RWPE1 (cell line): ENCODE measurements at places on chromosomes 3 and 15.

GRCh38 chr3:188860147-188860546 is 311.6 kb upstream of the TPRG1 start:
- DNase-seq = peak; percentile 18

- no peak for DNase-seq
Measured at GRCh38 chr3:138781012-138781470, 53.7 kb downstream of the PIK3CB start.

- no peak for DNase-seq
Measured at GRCh38 chr15:37289109-37289765, 188.9 kb upstream of the MEIS2 start.

- DNase-seq = no peak
Measured at GRCh38 chr15:66620341-66620740, 54.5 kb upstream of the LCTL start.

DNA sequence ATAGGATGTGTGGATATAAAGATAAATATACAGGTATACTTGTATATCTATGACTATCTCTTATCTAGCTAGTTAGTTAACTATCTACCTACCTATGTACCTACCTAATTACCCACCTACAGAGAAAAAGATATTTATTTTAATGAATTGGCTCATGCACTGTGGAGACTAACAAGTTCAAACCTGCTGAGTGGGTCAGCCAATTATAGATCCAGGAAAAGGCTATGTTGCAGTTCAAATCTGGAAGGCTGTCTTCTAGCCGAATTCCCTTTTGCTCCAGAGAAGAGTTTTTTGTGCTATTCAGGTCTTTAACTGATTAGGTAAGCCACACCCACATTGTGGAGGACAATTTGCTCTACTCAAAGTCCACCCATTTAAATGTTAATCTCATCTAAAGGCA is 335.0 kb downstream of the GRM7 start:
- DNase-seq = no peak

DNA sequence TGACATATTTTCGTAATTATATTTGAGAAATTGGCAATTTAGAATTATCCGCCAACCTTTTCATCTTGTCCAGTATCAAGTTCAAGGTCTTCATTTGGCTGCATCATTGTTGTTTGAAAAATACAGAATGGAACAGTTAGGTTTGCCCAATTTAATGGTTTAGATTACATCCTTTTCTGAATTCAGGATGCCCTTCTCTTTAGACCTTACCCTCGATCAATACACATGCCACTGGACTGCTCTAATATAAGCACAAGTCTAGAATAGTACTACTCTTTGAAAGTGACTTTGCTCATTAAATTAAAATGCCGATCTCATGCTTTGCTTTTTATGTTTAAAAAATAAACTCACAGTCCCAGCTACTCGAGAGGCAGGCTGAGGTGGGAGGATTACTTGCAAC is 44.5 kb downstream of the PXK start:
- no peak for DNase-seq

GRCh38 chr3:25785826-25786225 is 2.6 kb upstream of the NGLY1 start:
- DNase-seq = peak; percentile 11

GRCh38 chr3:191884132-191884531 is 423.2 kb downstream of the PYDC2 start:
- DNase-seq = no peak

DNA sequence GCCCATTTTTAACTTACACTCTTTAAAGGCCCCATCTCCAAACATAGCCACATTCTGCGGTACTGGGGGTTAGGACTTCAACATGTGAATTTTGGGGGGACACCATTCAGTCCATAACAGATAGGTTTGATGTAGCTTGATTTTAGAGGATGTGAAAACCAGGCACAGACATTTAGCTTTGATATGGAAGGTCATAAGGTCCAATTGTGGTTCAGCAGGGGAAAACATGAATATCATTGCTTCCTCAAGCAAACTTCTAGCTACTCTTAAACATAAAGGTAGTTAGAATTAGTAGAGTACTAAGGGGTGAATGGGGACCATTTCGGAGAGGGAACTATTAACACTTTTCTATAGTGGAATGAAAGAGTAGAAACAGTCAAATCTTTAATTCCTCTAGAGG is 13.6 kb upstream of the NFKBIZ start:
- DNase-seq = no peak

DNA sequence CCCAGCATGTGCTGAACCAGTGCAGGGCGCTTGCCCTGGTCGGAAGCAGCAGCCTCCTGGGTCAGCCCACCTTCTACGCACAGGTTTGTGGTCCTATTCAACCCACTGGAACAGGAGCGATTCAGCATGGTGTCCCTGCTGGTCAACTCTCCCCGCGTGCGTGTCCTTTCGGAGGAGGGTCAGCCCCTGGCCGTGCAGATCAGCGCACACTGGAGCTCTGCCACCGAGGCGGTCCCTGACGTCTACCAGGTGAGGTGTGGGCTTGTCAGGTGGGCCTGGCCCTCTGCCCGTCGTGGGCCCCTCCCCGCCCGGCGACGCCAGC is 8.2 kb downstream of the MAN2A2 start:
- DNase-seq = no peak

DNA sequence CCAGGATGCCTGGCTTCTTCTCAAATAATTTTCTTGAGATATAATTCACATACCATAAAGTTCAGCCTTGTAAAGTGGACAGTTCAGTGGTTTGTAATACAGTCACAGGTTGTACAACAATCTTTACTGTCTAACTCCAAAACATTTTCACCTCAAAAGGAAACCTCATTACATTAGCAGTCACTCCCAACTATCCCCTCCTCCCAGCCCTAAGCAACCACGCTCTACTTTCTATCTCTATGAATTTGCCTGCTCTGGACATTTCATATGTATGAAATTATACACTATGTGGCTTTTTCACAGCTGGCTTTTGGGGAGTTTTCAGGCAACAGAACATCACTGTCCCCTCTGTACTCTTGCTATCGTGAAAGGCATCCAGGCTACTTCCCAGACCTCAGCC is 17.5 kb downstream of the TGM5 start:
- DNase-seq = no peak

DNA sequence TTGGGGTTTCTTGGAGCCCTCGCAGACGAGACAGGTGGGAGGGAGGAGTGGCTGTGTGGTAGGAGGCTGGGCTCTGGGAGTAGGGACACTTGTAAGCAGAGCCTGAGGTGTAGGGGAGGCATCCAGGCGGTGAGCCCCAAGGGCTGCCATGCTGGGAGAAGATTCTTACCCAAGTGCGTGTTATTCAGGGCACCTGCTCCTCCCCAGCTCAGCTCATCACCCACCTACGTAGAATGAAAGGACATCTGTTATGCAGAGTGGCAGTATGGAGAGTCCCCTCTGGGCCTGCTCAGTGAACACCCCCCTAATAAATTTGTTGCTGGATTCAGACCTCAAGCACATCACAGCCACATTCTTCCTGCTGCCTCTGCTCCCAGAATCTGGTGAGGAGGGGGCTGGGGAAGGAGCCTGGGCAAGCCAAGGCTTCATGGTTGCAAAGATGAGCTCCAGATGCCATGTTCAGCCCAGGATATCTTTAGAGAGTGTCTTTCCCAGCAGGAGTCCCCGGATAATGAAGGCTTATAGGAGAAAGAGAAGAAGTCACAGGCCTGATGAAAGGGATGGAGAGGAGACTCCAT is 261.8 kb downstream of the EPHB1 start:
- no peak for DNase-seq

DNA sequence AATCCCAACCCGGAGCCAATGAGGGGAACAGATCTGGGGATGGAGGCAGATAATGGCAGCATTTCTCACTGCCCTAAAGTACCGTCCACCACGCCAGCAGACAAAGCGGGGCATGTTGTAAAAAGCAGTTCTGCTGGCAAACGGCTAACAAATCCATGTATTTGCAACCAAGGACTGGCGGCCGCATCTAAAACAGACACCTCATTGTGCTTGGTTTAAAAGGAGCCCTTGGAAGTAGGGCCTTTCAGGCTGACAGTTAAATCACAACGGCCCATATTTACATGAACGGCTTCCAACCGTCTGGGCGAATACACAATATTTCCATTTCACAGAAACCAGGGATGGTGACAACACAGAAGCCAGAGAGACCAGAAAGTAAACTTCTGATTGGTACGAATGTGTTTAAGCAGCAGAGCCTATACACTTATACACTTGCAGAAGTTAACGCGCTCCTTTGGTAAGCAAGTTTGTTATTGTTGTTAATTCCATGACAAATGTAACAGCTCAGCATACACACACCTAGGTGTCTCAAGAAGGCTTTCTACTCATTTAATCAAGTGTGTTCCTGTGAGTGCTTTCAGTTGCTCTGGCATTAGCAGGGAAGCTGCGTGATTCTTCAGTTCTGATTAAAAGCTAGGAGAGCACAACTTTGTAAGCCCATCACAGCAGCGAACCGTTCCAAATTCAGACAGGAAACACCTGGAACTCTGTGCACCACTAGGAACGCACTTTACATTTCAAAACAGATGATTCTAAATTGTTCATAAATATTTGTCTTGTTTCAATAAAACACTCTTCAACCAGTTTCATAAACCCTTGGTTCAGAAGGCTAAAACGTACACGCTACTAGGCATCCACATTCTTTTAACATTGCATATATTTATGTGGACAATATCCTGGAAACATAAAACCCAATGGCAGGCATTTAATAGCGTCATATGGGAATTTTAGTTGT is 112.9 kb downstream of the PDZRN3 start:
- no peak for DNase-seq

DNA sequence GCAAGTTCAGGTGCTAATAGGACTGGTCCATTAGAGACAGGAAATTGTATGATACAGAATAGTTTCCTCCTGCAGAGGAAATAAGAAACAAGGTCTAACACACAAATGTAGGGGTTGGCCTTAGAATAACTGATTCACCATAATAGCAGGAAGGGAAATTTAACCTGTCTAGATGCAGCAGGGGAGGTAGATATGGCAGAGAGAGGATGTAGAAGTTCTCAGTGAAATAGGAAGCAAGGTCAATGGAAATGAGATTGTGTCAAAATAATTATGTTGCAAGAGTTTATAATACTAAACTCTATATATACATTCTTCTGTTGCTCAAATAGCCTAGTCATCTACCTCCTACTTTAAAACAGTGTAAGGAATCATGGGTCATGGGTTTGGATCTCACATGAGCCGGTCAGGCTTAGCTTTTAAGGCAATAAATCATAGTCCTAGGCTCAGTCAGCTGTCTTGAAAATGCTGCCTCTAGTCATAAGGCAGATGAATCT is 17.0 kb downstream of the BCL2A1 start:
- DNase-seq = no peak

- DNase-seq = no peak
Measured at GRCh38 chr3:127068871-127069270, 86.0 kb downstream of the PLXNA1 start.

GRCh38 chr3:129747136-129747535 is 140.7 kb upstream of the PLXND1 start:
- DNase-seq = no peak

GRCh38 chr3:157170861-157171260 is 10.9 kb upstream of the CCNL1 start:
- no peak for DNase-seq

DNA sequence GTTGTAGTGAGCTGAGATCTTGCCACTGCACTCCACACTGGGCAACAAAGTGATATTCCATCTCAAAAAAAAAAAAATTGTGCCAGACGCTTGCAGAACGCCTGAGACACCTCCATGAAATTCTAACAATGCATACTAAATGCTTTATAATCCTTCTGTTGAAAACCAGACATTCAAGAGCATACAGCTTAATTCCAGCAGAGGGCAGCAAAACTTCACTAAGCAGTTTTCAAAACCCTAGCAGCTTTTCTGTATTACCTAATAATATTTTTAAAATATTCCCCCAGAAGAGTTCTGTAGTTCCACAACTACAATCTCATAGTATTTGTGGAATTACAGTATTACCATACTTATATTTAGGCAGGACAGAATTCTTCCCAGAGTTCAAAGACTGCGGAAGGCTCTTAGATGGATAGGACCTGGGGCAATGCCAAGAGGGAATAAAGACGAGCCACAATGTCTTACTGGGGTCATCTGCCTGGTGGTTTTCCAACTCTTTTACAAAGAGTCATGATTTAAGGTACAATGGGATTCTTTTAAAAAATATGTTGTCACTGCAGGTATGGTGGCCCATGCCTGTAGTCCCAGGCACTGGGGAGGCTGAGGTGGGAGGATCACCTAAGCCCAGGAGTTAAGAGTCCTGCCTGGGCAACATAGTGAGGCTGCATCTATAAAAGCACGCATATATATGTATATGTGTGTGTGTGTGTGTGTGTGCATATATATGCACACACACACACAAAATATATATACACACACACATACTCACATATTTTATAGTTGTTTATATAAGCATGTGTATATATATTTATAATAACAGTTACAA is 19.6 kb upstream of the TASOR start:
- peak; percentile 46 for DNase-seq

- DNase-seq = no peak
Measured at GRCh38 chr3:8579096-8579495, 65.5 kb downstream of the SSUH2 start.
